ENCODE measurements at places on chromosomes 7 and 10.

DNA sequence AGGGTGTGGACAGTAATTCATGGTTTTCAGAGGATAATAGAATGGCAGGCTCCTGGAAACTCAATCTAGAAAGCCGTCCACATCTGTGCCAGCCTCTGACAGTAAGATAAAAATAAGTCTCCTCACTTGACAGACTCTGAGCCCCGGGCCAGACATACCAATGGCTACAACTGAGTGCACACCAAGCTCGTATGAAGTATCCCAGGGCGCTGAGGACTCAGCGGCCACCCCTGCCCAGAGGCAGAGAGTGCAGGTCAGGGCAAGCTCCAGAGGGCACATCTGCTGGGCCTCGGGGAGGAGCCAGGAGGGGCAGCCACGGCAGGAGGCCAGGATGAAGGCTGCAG is 262.8 kb upstream of the TCERG1L start:
- DNase-seq = no peak

- DNase-seq = no peak
Measured at GRCh38 chr7:151905766-151906165, 28.9 kb upstream of the PRKAG2 start.

- peak; percentile 10 for DNase-seq
Measured at GRCh38 chr7:132082394-132082793, 493.9 kb downstream of the PLXNA4 start.

DNA sequence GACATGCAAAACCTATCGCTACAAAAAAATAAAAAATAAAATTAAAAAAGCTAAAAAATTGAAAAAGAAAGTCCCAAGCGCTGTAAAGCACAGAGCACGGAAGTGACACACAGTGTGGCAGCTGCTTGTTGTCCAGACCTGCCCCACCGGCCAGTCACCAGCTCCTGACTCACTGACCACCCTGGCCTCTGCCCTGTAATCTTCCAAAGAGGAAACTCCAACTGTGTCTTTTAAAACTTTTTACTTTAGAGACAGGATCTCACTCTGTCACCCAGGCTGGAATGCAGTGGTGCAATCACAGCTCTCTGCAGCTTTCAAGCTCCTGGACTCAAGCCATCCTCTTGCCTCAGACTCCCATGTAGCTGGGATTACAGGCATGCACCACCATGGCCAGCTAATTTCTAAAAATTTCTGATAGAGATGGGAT is 23.6 kb downstream of the GNA12 start:
- peak; percentile 87 for DNase-seq

- DNase-seq = no peak
Measured at GRCh38 chr10:104351061-104351702, 2.5 kb upstream of the CFAP58 start.

GRCh38 chr7:157996359-157997079 is 591.1 kb downstream of the PTPRN2 start:
- DNase-seq = no peak

DNA sequence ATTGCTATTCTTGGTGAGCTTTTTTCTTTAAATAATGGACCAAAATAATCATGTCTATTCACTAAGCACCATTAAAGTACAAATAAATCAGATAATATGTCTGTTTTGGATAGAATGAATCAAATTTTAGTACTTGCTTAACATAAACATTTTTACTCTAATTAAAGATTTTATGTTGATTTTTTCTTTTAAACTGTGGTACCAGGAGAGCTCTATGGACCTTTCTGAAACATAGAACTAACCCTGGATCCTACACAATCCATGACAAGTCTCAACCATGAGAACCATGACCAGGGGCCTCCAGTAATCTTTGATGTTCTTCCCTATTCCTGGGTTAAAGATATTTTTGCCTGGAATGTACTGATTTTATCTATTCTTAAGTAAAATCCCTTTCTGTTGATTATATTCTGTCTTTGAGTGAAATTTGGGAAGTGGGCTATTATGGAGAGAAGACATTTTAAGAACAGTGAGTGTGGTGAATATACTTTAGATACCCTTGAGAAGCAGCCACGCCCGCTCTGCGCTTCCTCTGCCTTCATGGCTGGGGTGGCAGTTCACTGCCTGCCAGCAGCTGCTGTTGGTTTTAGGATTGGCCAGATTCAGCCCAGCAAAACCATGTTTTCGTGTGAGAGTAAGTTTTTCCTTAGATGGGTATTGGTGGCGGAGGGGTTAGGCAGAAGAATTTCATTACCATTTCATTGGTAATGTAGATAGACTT is 42.2 kb upstream of the BHLHA15 start:
- DNase-seq = no peak

- no peak for DNase-seq
Measured at GRCh38 chr7:36381056-36381455, 8.6 kb upstream of the ANLN start.

- no peak for DNase-seq
Measured at GRCh38 chr7:134954197-134955082, 31.9 kb upstream of the AGBL3 start.

DNA sequence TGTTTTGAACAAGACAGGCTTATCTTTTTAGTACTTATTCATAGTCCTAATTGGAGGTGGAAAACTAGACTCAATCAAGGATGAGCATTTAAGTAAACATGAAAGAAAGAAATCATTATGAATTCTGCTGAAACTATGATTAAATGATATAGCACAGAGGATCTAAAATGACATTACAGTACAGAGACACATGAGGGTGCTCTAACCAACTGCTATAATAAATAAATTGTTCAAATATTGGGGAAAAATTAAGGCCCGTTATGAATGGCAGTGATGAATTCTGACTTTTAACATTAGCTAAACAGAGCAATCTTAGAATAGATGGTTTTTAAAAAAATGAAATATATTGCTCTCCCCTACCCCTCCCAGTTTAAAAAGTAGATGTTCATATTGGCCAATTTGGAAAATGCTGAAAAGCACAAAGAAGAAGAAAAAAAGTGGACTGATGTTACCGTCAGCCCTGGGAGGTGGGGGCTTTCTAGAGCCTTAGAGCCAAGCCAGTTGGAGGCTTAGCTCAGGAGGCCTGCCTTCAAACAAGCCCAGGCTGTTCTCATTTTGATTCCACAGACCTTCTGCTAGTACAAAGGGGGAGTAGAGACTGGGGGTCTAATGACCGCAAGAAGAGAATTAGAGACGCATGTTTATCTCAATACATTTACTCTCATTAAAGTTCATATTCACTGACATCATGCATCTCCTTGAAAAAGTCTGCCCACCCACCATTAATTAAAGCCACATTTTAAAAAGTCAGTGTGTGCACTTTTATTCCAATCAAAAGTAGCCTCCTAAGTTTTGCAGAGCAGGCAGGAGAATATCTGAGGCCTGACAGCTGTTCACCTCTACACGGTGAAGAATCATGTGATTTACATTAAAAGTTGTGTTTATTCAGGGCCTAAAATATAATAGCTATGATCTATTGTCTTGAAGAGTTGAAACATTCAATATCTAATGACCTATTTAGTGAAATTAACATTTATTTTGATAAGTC is 10.0 kb downstream of the WNT2 start:
- no peak for DNase-seq

DNA sequence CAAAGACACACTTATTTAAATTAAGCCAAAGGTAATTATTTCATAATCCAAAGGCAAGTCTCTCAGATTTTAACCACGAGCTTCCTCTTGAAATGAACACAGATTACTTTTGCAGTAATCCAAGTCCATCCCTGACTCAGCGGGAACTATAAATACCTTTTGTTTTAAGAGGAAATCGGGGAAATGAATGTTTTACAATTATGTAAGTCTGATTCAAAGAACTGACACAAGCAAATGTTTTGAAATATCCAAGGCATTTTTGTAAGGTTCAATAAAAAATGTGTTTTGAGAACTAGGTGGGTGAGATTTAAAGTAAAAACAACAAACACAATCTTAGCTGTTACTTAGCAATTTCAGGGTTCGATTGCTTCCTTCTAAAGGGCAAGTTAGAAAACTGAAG is 179.8 kb upstream of the ASAH2 start:
- DNase-seq = peak; percentile 73

- DNase-seq = no peak
Measured at GRCh38 chr10:68470300-68470699, 1.5 kb downstream of the DNA2 start.

- no peak for DNase-seq
Measured at GRCh38 chr7:142500366-142500765, 242.5 kb upstream of the PRSS58 start.

DNA sequence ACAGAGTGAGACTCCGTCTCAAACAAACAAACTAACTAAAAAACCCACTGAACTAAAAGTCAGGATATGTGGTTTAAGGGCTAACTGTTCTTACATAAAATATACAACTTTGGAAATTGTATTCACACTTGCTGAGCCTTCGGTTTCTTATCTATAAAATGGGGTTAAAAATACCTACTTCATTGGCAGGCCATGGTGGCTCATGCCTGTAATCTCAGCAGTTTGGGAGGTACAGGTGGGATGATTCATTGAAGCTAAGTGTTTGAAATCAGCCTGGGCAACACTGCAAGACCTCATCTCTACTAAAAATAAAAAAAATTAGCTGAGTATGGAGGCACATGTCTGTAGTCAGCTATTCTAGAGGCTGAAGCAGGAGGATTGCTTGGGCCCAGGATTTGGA is 115.4 kb upstream of the KLF6 start:
- DNase-seq = no peak

DNA sequence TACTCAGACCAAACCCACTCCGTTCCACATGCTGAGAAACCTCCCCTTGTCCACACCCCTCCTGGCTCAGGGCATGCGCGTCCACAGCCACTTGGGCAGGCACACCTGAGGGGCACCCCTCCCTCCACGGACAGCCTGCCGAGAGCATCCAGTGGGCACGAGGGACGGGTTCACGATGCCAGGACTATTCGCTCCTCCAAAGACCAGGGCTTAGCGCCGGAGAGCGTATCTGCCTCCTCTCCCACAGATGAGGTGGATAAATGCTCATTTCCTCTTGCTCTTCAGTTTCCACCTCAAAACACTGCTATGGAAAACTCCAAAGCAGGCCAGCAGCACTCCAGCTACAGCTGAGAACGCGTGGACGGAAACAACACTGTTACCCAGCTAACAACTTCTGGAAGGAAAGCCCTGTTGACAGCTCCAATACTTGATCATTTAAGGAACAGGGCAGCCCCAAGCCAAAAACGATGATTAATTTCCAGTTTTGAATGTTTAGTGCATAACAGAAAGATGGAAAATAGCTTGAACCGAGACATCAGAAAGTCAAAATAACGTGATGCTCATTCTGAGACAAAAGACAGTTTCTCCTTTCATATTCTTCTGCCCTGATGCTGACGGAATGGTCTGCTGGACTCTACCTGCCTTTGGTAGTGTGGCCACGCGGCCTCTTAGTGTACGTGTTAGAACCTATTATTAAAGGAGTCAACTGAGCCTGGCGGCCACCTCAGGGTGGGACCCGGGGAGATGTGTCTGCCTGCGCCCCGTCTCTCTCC is 204.7 kb downstream of the DNAJB6 start:
- DNase-seq = no peak

DNA sequence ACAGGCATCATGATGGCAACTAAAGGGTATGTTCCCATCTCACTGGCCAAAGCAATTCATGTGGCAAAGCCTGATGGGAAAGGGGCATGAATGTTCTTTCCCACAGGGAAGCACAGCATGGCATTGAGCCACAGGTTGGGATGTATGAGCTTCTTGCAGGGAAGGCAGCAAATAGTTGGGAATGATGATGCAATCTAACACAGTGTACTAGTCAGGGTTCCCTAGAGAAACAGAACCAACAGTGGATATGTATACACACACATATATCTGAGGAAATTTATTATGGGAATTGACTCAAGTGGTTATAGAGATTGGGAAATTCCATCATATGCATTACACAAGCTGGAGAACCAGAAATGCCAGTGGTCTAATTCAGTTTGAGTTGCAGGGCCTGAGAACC is 253.6 kb upstream of the NPVF start:
- DNase-seq = no peak

DNA sequence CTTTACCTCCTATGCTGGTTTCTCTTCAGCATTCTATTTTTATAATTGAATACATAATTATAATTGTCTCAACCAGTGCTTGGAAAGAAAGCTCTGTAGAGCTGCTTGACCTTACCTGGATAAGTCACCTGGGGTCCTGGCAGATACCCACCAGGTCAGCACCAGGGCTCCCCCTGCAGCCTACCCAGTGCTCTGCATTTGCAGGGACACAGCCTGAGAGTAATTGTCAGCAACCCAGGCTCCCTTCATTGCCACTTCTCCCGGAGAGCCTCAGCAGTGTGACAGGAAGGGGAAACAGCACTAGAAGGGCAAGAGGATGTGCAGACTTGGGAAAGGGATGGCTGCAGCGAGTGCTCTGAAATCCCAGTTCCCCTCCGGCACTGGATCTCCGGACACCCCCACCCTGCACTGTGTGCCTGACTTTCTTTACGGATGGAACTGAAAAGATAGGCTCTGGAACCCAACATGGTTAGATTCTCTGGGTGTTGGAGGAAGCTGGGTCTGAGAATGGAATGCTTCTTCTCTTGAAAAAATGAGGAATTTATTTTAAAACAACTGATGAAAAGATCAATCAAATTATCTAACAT is 11.4 kb upstream of the PAX4 start:
- no peak for DNase-seq

- no peak for DNase-seq
Measured at GRCh38 chr10:21279217-21279575, 246.3 kb downstream of the SKIDA1 start.

- DNase-seq = no peak
Measured at GRCh38 chr7:132877573-132877972, 204.3 kb downstream of the CHCHD3 start.

GRCh38 chr10:78281627-78282026 is 248.0 kb downstream of the RPS24 start:
- DNase-seq = no peak

- DNase-seq = no peak
Measured at GRCh38 chr7:31106303-31107105, 54.4 kb downstream of the ADCYAP1R1 start.

GRCh38 chr7:100944138-100944537 is 5.2 kb upstream of the MUC3A start:
- DNase-seq = no peak

GRCh38 chr7:144720710-144721109 is 115.1 kb downstream of the TPK1 start:
- no peak for DNase-seq

DNA sequence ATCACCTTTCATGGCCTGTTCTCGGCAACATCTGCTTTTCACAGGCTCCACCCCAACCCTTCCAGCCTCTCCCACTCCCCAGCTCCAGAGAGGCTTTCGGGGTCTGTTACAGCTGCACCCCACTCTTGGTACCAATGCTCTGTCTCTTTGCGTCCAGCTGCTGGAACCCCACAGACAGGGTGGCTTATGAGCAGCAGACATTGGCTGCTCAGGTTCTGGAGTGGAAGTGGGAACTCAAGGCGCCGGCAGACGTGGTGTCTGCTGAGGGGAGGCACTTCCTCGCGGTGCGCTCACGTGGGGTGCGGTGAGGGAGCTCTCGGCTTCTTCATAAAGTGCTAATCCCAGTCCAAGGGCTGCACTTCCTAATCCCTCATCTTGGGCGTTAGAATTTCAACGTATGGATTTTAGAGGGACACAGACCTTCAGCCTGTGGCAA is 185.7 kb downstream of the ELFN1 start:
- no peak for DNase-seq

- DNase-seq = no peak
Measured at GRCh38 chr7:45456105-45456504, 118.1 kb upstream of the ADCY1 start.

Measured in AG09309 (cell line).